ENCODE measurements at places on chromosomes 5 and 9. TPM values are rescaled to one million over a fixed set of nuclear protein-coding genes. Genes with fewer than 3 reads are reported as not detected.

The PCDHA9 gene
- total RNA-seq: not detected

The ZNF454 gene
- total RNA-seq: 0.14 TPM

DNA sequence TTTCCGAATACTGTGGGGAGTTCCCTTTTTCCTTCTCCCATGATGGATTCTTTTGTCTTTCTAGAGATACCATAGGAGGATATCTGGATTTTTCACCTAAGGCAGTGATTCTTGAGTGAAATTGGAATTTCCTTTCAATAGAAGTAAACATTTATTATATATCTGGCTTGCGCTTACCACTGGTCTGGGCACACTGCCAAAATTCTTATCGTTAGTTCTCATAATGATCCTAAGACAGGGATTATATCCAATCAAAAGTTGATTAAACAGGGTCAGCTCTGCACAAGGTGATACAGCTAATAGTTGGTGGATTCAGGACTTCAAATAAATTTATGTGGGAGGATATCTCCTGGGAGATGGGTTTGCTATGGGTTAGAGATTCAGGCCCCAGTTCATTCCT is 9.6 kb downstream of the TLE4 start:
- no peak for DNase-seq

DNA sequence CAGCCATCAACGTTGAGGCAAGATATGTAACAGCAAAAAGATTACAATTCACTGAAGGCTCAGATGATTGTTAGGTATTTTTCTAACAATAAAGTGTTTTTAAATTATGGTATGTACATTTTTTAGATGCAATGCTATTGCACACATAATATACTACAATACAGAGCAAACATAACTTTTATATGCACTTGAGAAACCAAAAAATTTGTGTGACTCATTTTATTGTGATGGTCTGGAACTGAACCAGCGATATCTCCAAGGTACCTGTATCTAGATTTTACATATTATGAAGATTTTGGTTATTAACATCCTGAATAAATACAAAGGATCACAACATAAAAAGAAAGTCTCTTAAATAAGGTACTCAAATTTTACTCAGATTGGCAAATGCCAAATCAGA is 41.3 kb downstream of the TBCA start:
- DNase-seq: no peak

GRCh38 chr9:88932766-88933165 is 58.5 kb upstream of the S1PR3 start:
- DNase-seq: no peak

The TOR4A gene
- 2.1 TPM for total RNA-seq

DNA sequence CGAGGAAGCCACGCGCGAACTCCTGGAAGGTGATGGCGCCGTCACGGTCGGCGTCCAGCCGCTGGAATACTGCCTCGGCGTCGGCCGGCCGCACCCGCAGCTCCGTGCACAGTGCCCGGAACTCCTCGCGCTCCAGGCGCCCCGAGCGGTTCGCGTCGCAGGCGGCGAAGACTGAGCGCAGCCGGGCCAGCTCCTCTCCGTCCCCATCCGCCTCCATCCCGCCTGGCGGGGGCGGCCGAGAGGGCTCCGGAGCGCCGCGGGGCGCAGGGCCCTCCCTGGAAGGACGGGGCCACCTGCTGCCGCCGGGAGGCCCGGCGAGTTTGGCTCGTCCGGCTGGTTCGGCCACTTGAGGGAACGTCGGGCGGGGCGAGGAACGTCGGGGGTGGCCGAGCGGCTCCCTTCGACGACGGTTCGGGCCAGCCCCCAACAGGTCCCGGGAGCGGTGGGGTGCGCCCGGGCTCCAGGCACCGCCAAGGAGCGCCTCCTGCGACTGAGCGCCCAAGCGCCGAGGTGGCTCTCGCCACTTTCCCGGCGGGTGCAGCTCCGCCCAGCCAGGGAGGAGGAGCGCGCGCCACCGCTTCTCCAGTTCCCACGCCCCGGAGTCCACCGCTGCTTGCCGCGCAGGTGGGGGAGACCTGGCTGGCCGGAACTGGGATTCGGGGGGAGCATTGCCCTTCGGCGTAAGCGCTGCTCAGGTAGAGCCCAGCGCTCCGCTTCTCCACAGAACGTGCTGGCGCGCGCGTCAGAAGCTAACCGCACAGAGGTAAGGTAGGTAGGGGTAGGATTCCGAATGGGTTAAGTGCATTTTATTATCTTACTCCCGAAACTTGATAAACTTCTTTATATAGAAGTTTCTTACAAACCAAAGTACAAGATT is at the start of gene RASEF:
Gene RASEF, minus strand, starts transcription at position 492 of the 877 bp plus-strand sequence. Its CDS starts 275 bp downstream, at position 217.
- DNase-seq: no peak

DNA sequence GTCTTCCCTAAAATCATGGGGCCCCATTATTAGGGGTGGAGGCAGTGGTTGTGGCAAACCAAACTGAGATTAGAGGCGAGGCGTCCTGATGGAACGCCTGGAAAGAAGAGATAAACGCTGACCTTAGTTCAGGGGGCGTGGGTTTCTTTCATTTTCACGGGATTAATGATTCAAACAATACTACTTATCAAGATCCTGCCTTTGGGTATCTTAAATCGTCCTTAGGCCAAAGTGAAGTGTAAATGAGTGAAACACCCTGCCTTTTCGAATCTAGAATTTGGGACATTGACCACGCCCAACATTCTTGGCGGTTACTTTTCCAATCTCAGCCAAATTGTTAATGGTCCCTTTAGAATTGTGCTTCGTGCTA is 1.0 kb upstream of the UBTD2 start:
- DNase-seq: no peak

GRCh38 chr5:87541676-87542075 is 128.9 kb upstream of the CCNH start:
- no peak for DNase-seq

The PCDHB9 gene
- total RNA-seq: 0.44 TPM

- DNase-seq: no peak
Measured at GRCh38 chr9:134616341-134616740, 25.3 kb upstream of the COL5A1 start.

DNA sequence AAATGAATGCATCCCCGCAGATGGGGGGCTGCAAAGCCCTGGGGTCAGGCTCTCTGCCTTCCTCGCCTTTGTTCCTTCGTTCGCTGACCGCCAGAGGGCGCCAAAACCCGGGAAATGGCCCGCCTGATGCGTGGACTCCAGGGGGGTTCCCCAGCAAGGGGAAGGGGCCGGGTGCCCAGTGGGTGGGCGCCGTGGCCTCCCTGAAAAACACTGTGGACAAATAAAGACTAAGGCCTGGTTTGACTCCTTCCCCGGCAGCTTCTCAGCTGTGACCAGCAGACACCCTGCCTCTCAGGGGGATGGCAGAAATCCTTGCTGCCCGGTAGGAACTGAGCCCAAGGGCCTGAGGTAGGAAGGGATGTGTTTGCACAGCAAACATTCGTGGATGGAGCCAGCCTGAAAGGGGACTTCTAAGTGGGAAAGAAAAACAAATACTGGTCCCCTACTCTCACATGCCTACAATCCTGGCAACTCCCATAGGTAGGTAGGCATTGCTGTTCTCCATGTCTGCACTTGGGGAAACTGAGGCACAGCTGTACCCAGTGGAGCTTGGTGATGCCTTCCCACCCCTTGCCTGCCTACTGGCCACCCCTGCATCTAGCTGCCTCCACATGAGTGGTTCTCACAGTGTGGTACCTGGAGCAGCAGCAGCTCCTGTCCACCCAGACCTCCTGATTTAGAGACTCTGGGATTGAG is 57.7 kb downstream of the DUSP1 start:
- peak; percentile 63 for DNase-seq

The IFNB1 gene
- not detected for total RNA-seq

DNA sequence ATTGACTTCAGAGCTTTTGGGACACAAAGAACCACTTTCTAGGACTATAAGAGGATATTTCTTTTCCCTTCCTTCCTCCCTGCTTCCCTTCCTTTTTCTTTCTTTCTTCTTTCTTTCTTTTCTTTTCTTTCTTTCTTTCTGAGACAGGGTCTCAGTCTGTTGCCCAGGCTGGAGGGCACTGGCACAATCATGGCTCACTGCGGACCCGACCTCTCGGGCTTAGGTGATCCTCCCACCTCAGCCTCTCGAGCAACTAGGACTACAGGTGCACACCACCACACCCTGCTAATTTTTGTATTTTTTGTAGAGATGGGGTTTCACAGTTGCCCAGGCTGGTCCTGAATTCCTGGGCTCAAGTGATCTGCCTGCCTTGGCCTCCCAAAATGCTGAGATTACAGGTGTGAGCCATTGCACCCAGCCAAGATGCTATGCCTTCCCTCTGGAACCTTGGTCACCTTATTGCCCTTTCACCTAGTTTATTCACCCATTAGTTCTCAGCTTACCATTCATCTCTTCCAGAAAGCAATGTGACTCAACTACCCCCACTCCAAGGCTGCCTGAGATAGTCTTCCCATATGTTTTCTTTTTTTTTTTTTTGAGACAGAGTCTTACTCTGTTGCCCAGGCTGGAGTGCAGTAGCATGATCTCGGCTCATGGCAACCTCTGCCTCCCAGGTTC is 10.1 kb downstream of the PLIN2 start:
- no peak for DNase-seq

DNA sequence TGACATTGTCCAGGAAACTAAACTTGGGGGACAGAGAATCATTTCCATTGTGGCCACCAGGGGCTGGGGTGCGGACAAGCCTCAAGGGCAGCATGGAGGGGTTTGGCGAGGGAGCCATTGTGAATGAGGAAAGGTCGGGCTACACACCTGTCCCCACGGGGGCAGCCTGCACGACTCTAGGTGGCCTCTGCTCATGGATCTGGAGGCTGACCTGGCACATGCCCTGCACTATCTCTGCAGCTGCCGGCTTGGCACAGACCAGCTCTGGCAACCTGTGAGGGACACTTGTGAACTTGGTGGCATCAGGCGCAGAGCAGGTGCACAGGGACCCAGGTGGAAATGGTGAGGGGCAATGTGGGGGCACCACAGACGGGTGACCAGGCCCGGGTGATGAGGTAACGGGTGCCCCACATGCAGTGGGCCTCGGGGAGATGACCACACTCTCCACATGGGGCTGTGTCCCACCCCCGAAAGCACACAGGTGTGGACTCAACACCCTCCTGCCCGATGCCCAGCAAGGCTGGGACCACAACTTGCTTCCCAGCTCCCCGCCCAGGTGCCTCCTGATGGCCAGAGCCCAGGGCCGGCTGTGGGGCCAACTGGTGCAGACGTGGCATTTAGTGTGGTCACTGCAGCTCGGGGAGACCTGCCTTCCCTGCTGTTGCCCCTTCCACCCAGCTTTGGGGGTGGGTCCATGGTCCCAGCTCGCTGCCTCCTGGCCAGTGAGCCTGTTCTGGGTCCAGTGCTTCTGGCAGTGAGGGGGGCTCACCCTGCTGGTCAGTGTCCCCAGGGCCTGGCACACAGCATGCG is 60.9 kb upstream of the UBAC1 start:
- no peak for DNase-seq

DNA sequence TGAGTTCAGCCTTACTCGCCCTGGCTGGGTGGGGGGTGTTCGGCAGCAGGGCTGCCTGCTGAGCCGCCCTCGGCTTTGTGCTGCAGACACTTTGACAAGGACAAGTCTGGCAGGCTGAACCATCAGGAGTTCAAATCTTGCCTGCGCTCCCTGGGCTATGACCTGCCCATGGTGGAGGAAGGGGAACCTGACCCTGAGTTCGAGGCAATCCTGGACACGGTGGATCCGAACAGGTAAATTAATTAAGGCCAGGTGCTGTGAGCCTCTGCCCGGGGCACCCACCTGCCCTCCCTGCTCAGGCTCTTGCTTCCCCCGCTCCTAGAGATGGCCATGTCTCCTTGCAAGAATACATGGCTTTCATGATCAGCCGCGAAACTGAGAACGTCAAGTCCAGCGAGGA is 24.2 kb downstream of the DYNC2I2 start:
- DNase-seq: no peak

- peak; percentile 22 for DNase-seq
Measured at GRCh38 chr9:1869843-1870242, 145.3 kb upstream of the SMARCA2 start.

DNA sequence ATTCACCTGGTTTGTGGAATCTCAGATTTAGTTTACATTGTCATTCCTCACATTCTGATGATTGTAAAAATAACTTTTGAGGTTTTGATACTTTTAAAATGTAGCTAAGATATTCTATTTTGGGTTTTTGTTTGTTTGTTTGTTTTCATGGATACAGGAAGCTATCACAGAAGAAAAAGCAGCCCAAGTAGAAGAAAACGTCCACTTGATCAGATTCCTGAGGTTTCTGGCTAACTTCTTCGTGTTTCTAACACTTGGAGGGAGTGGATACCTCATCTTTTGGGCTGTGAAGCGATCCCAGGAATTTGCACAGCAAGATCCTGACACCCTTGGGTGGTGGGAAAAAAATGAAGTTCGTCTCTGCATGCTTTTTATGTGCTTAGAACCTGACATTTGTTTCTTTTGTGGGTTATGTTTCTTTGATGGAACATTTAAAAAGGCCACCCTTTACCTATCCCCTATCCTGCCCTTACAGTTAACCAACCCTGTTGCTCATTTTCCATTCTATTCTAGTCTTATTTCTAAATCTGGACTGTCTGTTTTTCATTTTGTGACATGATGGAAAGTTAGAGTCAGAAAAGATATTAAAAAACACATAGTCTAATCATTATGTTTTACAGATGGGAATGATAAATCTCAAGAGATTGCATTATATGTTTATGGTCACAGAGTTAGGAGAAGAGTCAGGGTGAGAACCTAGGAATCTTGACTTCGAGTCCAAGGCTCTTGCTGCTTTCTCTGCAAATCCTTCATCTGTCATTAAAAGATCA is 163.7 kb downstream of the ALDH1A1 start:
- DNase-seq: no peak

DNA sequence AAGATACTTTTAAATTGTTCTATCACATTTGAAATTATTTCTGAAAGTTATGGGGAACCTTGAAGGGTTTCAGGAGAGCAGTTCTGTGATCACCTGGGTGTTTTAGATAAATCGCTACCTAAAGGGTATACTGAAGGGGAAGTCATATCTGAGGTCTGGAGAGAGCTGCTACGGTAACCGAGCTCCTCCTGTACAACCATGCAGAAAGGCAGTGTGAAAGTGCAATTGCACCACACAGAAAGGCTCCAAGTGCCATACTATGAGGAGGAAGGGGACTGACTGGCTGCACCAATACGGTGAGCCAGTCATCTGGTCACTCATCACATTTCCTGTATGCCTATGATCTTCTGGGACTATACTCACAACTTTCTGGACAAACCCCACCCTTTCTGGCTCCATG is 241.4 kb upstream of the SLC24A2 start:
- DNase-seq: no peak

DNA sequence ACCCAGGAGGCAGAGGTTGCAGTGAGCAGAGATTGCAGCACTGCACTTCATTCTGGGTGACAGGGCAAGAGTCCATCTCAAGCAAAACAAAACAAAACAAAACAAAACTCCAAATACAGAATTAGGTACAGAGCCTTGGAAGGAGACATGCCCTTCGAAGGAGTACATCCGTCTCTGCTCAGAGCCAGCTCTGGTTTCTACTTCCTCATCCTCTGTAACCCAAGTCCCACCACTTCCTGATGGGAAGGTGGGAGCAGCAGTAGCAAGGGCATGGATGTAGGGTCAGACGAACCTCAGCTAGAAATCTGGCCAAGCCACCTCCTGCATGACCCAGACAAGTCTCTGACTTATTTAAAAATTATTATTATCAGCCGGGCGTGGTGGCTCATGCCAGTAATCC is 16.5 kb upstream of the STXBP1 start:
- DNase-seq: no peak

The TAF11L5 gene
- total RNA-seq: not detected
